Stimulated activated CD4-positive, alpha-beta T cell treated with anti-CD3 and anti-CD28 coated beads, Interleukin-1b, Interleukin-23, amount 100 ng/mL, for 1 hour (primary cell): ENCODE measurements at places on chromosomes 6 and 20.

DNA sequence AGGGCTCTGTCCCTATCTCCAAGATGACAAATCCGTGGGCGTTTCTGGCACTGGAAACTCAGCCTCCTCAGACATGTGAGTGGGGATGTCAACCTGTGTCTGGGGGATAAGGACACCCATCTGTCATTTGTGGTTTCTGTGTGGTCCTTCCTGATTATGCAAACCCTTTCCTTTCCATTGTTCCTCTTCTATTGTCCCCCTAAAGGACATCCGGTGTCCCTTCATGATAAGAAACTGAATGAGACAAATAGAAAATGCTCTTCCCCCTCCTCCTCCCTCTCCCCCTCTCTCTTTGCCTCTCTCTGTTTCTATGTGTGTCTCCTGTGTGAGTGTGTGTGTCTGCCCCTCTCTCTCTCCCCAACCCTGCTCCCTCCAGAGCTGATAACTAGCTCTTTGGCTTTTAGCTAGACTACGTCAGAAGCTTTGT is 11.5 kb upstream of the GLP1R start:
- no peak for DNase-seq

GRCh38 chr6:129709196-129709768 is 695 bp downstream of the ARHGAP18 start:
- DNase-seq: no peak

GRCh38 chr20:12077875-12078274 is 160.2 kb downstream of the BTBD3 start:
- no peak for DNase-seq

- DNase-seq: no peak
Measured at GRCh38 chr6:34656378-34657036, 40.1 kb downstream of the ILRUN start.

DNA sequence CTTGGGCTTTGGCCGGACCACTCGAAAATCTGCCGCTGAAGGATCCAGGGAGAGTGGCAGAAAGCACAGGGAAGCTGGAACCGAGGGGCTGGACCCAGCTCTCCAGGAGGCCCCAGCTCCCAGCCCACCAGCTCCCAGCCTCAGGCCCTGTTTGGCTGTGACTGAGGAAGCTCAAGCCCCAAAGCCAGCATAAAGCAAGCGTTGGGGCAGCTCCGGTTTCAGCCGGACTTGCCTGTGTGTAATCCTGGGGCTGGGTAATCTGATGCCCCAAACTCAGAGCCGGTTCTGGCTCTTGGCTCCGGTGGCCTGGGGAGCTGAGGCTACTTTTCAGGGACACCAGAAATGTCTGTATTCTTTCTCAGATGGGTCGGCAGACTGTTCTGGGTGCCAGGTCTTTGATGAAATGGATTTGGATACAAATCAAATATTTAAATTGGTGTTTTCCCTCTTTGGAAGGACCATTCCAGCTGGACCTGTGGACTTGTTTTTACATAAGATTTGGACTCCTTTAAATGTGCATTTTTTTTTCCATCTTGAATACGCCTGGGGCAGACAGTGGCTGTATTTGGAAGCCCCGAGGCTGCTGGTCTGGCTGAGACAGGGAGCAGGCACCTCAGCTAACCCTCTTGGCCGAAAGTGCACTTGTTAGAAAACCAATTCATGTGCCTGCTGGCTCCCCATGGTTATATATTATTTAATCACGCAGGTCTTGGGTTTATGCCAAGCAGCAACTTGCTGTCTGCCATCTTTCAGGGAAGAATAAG is 29.7 kb downstream of the RPP40 start:
- DNase-seq: no peak

DNA sequence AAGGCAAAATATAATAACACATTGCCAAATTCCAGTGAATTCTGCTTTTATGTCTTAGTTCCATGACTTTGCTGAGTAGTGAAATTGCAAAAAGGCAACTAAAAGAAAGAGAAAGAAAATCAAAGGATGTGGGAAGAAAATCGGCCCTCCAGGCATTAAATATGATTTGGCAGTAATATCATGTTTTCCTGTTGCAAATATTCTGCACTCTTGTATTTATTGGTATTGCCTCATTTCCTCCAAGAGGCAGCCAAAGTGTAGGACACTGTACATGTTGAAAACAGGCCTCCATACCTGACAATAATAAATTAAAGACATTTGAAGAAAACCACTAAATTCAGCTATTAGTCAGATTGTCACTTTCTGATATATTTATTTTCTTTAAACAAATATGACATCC is 460.0 kb upstream of the NOX3 start:
- no peak for DNase-seq

GRCh38 chr6:54874349-54875048 is 27.9 kb downstream of the FAM83B start:
- no peak for DNase-seq

DNA sequence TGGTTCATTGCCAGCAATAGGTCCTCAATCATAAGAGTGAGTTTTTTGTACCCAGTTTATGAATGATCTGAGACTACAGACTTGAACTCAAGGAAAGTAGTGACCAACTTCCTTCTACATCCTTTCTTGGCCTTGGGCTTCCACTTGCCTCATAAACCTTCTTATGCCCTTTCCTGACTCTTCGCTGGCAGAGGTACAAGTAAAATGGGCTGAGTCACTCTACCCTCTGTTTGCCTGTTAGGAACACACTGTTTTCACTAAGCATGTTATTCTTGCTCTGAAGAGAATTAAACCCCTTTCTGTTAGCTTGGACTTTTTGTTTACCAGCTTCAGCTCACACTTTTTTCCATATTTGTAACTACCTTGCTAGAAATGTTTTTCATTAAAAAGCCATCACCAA is 74.4 kb downstream of the PKHD1 start:
- DNase-seq: no peak

- no peak for DNase-seq
Measured at GRCh38 chr6:90468080-90468479, 118.8 kb downstream of the MAP3K7 start.

GRCh38 chr6:22024973-22025467 is 271.8 kb downstream of the PRL start:
- no peak for DNase-seq

DNA sequence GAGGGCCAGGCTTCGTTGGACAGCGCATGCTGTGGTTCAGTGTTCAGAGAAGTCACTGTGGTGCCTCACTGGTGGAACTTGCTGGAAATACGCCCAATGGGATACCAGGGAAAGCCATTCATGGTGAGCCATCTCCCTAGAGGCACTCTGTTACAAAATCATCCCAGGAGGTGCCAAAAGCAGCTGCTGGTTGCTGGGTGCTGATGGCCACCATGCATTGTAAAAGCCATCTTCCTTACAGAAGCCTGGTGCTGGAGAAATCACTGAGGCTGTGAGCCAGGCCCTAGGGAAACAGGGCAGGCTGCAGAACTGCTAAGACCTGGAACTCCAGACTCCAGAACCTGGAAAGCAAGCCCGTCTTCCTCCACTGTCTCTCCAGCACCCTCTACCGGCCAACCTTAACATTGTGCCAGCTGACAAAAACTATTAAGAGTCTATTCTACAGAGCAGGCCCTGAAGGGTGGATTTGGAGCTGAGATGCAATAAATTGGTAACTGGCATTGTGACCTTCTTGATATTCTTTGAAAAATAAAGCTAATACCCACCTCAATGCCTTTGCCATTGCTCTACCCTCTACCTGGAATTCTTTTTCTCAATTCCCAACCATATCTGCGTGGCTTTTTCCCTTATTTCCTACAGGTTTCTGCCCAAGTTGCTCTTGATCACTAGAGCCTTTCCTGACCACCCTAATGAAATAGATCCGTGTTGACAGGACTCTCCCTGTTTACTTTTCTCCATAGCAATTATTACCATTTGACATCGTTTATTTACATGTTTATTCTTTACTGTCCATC is 18.5 kb downstream of the SNRPB start:
- DNase-seq: no peak

DNA sequence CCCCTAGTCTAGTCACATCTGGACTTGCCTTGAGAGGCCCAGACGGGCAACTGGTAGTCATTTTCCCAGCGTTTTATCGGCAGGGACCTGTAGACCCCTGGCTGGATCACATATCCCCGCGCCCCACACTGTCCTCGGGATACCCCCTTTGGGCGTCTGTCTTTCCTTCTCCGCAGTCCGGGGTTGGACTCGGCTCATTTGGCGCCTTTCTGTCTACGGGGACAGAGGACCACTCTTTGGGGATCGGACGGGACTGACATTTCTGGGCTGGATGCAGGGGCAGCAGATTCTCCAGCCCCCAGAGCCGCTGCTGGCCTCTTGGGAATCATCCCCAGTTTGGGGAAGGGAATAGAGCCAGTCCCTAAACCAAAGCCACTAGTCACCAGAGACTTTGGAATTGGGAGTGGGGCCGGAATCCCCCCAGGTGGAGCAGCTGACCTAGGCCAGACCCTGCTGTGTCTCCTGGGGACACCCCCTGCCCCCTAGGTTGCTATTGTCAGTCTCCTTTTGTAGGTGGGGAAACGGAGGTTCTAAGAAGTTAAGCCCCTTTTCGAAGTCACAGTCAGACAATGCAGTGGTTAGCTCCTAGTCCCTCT is 734 bp downstream of the FAM110A start:
- no peak for DNase-seq

GRCh38 chr20:59933849-59934585 is 580 bp upstream of the SYCP2 start:
- no peak for DNase-seq

DNA sequence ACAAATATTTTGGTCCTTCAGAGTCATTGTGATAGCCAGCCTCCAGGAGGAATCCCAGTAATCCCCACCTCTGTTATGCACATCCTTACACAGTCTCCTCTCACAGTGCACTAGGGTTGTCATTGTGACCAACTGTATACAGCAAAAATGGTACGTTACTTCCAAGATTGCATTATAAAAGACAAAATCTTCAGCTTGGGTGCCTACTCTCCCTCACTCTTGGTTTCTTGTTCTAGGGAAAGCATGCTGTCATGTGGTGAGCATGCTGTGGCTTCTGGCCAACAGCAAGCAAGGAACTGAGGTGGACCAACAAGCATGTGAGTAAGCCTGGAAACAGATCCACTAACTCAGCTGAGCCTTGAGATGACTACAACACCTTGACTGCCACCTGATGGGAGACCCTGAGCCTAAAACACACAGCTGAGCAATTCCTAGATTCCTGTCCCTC is 130.1 kb upstream of the DST start:
- no peak for DNase-seq

DNA sequence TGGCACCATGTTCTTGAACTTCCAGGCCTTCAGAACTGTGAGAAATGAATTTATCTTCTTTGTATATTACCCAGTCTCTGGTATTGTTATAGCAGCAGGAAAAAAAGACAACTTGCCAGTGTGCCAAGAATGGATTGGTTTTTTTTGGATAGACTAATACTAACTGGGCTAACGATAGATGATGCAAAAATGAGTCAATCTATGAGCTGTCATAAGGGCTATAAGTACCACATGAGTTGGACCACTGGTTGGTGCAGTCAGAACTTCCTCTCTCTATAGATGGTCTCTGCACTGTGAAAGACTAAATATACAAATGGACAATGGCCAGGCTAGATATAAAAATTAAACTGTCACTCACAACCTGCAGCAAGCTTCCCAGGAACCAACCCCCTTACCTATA is 87.6 kb upstream of the COL21A1 start:
- no peak for DNase-seq

DNA sequence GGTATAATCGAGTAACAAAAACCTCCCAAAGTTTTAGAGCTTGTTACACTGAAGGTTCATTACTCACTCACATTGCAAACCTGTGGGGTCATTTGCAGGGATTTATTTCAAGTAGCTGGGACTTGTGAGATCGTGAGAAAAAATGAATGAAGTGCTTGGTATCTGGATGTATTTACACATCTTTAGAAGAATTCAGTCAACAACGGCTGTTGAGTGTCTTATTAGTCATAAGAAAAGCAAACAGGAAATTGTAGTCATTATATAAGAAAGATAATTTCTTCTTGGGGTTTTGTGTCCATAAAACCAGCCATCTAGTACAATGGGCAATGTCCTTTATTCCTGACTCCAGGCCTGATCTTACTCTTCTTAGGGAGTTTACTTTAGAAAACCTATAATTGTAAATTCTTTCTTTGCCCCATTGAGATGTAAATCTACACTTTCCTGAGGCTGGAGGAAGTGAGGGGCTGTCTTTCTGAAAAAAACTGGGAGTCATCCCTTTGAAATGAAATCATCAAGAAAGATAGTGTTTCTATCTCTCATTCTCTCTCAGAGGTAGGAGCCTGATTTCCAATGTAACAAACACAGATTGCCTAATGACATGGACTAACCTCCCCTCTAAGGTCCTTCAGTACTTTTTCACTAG is 202.5 kb upstream of the ASCC3 start:
- no peak for DNase-seq

DNA sequence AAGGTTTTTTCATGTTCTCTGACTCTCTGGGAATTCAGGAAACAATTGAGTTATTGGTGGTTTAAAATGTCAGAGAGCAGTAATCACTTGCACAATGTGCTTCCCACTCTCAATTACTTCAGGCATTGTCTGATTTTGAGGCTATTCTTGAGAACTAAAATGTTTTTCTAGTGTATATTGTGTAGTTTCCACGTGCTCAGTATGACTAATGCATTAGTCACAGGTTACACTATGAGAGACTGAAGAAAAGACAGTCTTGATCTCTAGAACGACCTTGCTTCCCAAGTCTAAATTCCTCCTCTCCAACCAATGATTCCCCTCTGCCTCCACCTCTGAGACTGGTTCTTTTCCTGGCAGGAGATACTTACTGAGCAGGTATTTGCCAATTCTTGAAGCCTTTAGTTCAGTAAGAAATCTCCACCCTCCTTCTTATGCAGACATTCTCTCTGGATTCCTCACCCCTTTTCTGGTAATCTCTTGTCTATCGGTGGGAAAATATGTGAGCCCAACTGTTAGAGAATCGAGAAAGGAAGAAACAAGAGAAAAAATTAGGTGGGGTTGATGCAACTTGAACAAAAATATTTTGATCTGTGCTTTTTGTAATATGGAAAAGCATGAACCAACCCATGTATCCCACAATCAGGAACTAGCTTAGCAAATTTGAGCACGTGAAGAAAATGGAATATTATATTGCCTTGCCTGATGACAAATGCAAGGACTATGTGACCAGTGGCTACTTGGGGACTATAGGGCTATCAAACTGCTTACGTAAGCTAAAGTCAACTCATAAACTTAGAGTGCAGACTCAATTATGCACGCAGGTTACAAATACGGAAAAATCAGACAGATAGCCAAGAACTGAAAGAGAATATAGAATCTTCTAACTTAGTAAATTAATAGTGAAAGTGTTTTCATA is 61.1 kb upstream of the SLC22A16 start:
- no peak for DNase-seq

- DNase-seq: no peak
Measured at GRCh38 chr20:46334303-46334904, 26.1 kb upstream of the CDH22 start.

DNA sequence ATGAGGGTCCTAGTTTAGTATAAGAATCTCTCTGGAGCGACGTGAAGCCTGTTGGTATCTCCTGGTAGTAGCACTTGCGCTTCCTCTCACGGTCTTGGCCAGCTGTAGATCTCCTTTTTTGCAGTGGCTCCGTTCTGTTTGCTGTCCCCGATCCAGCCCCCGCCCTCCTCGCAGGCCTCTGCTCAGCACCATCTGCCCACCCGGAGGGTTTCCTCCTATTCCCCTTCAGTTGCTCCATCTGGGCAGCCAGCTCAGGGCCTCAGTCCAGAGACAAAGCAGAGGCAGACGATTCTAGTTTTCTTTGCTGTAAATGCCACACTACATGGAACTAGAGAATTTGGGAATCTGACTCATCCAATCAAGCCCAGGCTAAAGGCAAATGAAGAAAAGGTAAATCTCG is 126.6 kb downstream of the TIAM2 start:
- DNase-seq: no peak
